ENCODE measurements at places on chromosomes 16 and 17.

DNA sequence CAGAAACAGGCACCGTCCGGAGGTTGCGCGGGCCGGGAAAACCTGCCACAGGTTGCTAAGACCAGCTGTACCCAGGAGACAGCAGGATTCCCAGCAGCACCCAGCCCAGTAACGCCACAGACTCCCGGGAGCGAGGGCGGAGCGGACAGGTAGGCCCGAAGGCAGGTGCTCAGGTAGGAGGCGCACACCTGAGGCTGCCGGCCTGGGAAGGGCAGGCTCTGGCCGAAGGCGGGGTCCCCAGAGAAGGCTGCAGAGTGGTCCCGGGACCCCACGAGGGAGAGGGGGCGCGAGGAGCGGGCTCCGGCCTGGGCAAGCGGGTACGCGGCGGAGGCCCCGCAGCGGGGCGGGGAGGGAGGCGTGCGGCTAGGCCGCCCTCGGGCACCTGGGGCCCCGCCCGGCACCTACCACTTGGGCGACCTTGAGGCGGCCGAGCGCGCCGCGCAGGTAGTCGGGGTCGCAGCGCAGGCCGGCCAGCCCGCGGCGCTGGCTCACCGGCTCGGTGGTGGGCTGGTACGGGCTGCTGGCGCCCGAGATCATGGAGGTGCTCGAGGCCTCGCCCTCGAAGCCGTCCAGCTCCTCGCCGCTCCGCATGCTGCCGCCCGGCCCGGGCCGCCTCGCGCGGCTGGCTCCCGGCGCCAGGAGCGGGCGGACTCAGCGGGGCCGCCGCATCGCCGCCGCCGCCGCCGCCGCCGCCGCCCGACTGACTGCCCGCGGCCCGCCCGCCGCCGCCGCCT, 441 bp downstream of the CMTM4 start:
- no peak for DNase-seq

DNA sequence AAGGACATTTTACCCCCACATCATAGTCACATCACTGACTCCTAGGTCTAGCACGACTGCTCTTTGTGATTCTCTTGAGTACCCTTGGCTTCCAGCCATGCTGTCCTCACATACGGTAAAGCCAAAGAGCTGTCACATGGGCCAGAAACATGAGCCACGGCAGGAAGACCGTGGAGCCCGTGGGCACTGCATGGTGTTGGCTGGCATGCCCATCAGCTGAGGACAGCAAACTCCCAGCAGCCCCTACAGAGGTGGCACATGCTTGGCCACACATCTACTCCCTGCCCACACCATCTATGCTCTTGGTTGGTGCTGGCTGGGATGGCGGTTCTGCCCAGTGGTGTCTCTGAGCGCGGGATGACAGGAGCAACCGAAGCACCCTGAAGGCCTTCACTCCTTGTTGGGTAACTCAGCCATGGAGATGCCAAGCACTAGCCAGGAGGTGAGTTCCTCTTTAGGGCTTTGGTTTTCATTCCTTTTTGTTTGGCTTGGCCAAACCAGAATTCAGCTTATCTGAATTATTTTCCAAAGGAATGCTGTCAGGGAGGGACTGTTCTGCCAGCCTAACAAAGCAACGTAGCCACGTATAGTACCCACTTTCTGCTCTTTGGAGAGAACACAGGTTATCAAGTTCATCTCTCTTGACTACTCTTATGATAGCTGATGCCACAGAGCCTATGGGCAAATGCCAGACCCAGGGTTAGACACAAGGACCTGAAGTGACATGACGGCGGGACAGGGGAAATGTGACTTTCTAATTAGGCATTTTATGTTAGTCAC, 10.0 kb downstream of the TNFAIP1 start:
- no peak for DNase-seq

DNA sequence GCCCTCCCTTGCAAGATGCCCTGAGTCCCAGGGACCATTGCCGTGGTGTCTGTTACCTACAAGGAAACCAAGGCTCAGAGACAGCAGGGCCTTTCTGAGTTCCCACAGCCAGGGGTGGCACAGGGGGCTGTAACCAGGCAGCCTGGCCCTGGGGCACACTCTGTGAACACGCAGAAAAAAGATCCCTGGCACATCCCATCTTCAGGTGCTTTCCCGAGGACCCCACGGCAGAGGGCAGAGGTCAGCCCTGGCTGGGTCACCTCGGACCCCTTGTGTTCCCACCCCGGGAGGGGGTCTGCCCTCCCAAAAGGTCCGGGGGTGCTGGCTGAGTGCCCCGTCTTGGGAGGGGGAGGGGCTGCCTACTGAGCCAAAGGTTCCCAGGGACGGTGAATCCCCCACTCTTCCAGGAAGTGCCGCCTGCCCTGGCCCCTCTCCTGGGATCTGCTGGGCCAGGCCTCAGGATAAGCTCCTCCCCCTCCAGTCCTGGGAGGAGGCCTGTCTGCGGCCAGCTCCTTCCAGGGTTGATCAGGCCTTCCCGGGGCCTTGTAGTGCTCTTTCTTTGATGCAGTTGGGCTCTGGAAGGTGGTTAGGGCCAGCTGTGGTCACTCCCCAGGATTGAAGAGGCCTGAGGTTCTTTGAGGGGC, 8.1 kb downstream of the GLIS2 start:
- no peak for DNase-seq

GRCh38 chr17:81090361-81091136, 55.6 kb downstream of the BAIAP2 start:
- no peak for DNase-seq

- DNase-seq, result no peak
Observed at GRCh38 chr17:78475211-78475610, 96.8 kb downstream of the PGS1 start.
